ENCODE measurements at places on chromosomes 16 and 17.

DNA sequence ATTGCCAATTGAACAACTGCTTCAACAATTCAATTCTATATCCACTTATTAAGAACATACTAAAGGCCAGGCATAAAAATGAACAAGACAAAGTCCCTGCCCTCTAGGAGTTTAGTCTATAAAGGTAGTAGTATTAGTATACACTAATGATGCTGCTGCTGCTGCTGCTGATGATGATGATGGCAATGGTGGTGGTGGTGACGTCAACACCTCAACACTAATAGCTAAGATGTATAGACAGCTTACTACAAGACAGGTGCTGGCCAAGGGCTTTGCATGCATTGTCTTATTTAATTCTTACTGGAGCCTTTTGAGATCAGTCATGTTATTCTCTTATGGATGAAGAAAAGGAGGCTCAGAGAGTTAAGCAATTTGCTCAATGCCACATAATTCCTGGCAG, 164.4 kb upstream of the ASIC2 start:
- DNase-seq: no peak

DNA sequence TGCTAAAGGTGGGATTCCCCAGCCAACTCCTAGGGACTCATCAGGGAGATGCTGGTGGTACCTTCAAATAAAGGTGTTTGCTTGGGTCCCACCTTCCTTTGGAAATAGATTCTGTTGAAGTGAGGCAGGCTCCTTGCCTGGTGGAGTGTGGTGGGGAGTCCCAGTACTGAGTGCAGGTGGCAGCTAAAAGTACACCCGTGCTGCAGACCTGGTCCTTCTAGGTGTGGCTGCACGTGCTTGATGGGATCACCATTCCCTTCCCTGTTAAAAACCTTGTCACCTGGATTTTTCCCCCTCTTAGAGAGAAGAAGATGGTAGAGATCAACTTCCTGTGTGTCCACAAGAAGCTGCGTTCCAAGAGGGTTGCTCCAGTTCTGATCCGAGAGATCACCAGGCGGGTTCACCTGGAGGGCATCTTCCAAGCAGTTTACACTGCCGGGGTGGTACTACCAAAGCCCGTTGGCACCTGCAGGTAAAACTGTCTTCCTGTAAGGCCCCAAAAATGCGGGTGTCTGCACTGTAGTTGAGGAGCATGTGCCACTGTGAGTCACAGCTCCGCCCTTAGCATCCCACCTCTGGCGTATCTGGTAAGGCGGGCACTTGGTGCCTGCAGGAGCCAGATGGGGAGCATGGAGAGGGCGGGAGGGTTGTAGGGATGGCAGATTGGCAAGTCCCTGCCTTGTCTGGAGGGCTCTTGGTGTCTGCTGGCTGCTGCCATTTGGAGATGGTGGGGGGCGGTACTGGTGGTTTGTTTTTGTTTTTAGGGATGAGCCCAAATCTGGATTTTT, 34.0 kb downstream of the PLCD3 start:
- no peak for DNase-seq

GRCh38 chr17:78879635-78880186, 23.3 kb downstream of the CEP295NL start:
- DNase-seq: peak; percentile 63

- no peak for DNase-seq
These were observed 157.9 kb downstream of the IRX3 start for GRCh38 chr16:54128629-54129234.

- no peak for DNase-seq
These were observed 506.2 kb upstream of the EEF2KMT start for GRCh38 chr16:5603836-5604235.

- DNase-seq: peak; percentile 37
These were observed 685 bp upstream of the PSMD3 start for GRCh38 chr17:39979893-39980350.

- DNase-seq: no peak
These were observed 538 bp downstream of the TM4SF5 start for GRCh38 chr17:4772235-4772613.

DNA sequence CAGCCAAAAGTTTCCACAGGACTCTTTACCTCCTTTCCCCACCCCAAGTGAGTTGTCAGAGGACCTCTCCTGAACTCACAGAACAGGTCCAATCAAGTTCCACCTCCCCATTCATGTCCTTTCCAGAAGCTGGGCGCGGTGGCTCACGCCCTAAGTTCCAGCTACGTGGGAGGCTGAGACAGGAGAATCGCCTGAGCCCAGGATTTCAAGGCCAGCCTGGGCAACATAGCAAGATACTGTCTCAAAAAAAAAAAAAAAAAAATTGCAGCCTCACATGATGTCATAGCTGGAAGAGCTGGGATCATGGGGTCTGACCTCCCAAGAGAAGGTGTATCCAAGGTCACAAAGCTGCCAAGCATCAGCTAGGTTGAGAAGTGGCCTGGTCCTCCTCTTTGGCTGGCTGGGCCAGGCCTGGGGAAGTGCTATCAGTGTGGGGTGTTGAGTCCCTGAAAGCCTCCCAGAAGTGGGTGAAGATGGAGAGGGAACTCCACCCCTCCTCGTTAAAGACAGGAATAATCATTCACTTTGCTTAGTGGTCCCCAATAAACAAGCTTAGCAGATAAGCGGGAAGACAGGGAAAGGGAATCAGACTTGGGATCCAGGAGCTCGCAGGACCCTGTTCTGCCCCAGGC, 5.5 kb upstream of the MNT start:
- DNase-seq: no peak

- DNase-seq: peak; percentile 66
These were observed 313.1 kb upstream of the TNRC6C start for GRCh38 chr17:77645072-77646045.

- peak; percentile 32 for DNase-seq
These were observed 528 bp downstream of the PER1 start for GRCh38 chr17:8151641-8152111.

GRCh38 chr16:68064791-68065365, 20.3 kb upstream of the NFATC3 start:
- peak; percentile 82 for DNase-seq

DNA sequence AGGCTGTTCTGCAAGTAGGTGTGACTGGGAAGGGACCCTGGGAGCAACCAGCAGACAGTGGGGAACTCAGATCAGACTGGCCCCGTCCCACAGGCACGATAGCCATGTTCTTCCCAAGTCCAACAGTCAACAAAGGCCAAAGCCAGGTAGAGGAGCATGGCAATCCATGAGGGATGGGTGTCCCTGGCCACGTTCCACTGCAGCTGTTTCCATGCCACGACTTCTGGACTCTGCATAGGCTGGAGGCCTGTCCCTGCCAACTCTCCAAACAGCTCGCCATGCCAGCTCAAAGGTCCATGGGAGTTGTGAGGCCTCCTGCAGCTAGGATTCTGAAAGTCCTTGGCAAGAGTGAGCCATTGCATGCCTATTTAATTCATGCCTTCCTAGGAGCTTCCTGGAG, 459.8 kb downstream of the CDH8 start:
- no peak for DNase-seq

GRCh38 chr17:70787721-70788300, 618.5 kb downstream of the KCNJ2 start:
- no peak for DNase-seq

- DNase-seq: no peak
These were observed 101.2 kb downstream of the TTC19 start for GRCh38 chr17:16100737-16101400.

- no peak for DNase-seq
These were observed 11.5 kb upstream of the BAHCC1 start for GRCh38 chr17:81383504-81384421.

DNA sequence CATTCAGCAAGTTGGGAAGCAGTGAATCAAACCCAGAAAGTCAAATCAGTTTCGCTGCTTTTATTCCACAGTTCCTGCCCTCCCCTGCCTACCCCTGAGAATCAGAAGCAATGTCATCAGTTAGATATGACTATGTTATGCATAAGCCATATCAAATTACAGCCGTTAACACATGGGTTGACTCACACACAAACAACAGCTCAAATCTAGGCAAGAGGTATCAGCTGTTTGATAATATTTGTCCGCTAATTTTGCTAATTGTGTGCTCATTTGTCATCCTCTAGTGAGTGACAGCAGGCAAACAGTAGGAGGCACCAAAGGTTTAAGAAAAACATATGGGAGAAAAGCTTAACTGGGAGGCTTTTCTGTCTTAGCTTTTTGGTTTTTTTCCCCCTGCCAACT, 327.4 kb upstream of the CCL2 start:
- no peak for DNase-seq

DNA sequence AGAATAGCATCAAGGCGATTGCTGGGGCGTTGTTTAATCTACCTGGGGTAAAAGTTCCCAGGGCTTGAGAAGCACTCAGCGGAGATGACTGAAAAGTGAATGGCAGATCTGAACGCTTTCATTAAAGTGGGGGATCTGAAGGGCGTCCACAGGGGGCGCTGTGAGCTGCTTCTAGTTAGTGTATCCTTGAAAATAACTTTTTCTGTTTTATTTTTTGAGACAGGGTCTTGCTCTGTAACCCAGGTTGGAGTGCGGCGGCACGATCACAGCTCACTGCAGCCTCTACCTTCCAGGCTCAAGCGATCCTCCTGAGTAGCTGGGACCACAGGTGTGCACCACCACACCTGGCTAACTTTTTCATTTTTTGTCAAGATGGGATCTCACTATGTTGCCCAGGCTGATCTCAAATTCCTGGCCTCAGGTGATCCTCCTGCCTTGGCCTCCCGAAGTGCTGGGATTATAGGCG, 360.4 kb downstream of the SEC14L1 start:
- peak; percentile 60 for DNase-seq

DNA sequence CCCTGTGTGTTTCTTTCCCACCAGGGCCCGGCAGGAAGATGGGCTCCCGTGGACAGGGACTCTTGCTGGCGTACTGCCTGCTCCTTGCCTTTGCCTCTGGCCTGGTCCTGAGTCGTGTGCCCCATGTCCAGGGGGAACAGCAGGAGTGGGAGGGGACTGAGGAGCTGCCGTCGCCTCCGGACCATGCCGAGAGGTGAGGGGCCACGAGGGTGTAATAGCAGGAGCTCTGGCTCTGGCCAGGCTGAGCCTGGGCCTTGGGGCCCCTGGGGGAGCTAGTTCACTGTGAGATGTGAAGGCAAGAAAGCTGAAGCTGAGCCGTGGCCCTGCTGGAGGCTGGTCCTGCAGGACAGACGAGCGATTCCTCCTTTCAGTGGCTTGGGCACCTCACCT, 20.0 kb downstream of the C1QTNF1 start:
- no peak for DNase-seq

DNA sequence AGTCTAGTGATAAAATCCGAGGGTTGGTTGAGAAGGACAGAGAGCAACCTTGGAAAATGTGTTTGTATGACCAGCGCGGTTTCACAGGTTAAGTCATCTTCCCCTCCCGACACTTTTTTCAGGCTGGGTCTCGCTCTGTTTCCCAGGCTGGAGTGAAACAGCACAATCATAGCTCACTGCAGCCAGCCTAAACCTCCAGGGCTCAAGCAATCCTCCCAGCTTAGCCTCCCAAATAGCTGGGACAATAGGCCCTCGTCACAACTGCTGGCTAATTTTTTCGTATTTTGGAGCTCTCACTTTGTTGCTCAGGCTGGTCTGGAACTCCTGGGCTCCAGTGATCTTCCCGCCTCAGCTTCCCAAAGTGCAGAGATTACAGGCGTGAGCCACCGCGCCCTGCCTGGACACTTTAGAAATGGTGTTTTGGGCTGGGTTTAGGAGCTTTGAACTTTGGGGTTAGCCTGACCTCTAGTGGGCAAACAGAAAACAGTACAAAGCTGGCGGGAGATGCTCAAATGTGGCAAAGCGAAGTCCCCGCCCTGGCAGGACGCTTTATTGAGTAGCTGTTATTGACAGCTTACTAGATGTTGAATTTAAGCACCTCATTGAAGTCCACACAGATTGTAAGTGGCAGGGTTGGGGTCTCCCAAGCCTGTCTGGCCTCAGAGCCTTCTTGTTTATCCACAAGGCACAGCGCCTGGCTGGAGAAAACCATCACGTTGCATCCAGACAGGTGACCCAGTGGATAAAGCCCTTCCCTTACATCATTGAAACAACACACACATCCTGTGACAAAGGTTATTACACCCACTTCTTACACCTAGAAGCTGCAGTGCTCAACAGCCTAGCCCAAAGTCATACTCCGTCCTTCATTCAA, 34.7 kb upstream of the RBBP6 start:
- peak; percentile 61 for DNase-seq

DNA sequence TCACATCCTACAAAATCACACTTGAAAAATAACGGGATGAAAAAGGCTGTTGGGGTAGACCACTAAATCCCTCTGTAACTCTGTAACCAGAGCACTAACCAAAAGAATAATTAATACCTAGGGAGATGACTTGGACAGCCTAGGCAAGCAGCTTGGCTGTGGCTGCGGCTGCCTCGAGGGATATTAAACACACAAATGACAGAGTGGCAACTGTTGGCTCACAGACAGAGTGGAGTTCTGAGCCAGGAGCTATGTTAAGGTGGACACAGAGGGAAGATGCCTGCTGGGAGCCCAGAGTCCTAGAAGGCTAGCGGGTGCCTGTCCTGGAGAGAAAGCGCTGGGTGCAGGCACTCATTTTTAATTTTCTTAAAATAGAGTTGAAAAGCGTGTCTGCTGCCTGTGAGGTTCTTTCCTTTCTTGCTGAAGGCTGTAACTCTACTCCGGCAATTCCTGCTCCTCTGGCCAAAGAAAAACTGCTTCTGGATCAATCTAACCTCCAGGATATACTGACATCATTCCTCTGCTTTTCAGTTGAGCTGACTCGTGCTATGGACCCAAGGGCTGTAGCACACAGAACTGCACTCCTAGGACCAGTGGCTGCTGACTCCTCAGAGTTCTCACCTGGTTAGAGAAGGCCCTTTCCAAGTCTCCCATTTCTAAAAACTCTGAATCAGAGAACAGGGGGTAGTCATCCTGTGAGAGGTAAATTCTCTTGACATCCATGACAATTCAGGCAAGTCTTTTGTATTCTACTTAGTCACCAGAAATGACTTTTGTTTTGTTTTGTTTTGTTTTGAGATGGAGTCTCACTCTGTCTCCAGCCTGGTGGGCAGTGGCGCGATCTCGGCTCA, 147.9 kb downstream of the STX8 start:
- DNase-seq: no peak

GRCh38 chr16:49548325-49548970, 174.8 kb downstream of the C16orf78 start:
- no peak for DNase-seq

DNA sequence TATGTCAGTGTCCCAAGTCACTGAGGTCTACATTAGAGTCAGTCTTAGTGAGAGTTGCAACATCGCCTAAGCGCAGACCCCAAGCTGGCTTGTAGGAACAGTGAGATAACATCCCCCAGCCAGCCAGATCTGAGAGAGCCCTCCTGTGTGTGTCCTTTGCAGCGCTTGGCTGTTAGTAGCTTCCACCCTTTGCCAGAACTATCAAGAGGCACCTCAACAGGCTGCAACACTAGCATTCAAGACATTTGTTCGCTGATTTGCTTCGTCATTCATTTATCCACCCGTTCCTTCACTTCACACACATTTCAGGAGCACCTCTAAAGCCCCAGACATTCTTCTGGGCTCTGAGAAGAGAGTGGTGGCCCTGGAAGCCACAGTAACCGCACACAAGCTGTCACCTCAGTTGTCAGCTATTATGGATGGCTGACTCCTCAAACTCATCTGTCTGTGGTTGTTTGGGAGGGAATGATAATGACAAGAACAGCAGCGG, 289.6 kb downstream of the WWOX start:
- no peak for DNase-seq

- no peak for DNase-seq
These were observed 119.6 kb upstream of the ZNF750 start for GRCh38 chr17:82959242-82959930.

Measured in CD4-positive, alpha-beta T cell treated with Interleukin-17A for 4 hours (primary cell).